ENCODE measurements at places on chromosomes 11 and 22.

- DNase-seq = peak; percentile 65
Observed at GRCh38 chr11:12189543-12190235, 79.3 kb downstream of the MICAL2 start.

DNA sequence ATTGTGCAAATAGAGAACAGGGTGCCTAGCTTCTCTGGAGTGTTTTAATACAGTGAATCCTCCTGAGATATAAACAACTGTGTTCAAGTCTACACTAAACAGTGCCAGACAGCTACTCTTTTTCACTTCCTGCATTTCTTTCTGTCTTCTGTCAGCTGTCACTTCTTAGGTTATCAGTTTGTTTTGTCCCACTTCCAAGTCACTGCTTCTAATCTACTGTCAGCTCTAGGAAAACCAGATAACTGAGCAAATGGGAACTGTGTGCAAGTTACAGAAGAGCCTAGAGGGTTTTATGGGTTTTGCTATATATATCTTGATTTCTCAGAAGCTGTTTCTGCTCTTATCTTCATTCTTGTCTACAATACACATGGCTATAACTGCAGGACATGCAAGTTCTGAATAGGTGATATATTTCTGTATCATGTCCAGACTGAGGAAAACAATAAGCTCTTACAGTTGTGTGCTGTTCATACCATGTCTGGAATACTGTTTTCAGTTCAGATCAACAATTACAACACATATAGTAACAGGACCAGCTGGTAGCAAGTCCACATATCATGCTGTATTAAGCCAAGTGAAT is 5.8 kb downstream of the PITPNB start:
- no peak for DNase-seq

- DNase-seq = no peak
Observed at GRCh38 chr22:17012267-17012666, 4.2 kb upstream of the GAB4 start.

GRCh38 chr11:75966537-75967287 is 151.7 kb downstream of the UVRAG start:
- DNase-seq = no peak

DNA sequence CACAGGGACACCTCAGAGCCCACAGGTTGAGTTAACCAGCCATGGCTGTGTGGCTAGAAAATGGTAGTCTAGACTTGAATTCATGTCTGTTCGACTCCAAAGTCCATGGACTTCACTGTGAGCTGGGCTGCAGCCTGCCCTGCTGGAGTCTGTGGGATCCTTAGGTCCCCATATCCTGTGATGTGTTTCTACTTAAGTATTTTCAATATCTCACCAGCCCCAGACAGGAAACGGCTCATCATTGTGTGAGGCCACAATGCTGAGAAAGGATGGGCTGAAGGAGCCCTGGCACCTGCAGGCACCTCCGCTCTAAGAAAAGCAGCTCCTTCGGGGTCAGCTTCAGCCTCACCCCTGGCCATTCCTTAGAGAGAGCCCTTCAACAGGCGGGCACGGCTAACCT is 93.1 kb downstream of the NAT10 start:
- DNase-seq = peak; percentile 3

DNA sequence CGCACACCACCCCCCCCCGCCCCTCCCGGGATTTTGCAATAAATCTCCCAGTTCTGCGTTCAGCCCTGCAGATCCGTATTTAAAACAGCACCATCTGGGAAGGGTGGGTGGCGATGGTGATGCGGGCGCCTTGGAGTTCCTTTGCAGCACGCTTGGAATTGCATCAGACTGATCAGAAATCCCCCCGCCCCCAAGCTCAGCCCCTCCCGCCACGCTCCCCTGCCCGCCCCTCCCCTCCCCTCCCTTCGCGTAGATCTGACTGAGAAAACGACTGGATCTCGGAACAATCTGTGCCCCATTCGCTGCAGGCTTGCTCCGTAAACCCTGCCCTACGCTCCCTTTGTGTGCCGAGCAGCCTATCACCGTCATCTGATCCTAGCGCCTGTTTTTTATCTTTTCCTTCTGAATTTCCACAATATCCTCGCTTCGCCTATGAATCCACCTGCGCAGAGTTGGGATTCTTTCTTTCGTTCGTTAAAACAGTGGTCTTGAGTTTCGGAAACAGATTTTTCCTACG is 18.1 kb upstream of the BDNF start:
- no peak for DNase-seq

- no peak for DNase-seq
Observed at GRCh38 chr11:79236541-79236971, 204.3 kb downstream of the TENM4 start.

- no peak for DNase-seq
Observed at GRCh38 chr11:104191124-104191523, 27.2 kb upstream of the PDGFD start.

DNA sequence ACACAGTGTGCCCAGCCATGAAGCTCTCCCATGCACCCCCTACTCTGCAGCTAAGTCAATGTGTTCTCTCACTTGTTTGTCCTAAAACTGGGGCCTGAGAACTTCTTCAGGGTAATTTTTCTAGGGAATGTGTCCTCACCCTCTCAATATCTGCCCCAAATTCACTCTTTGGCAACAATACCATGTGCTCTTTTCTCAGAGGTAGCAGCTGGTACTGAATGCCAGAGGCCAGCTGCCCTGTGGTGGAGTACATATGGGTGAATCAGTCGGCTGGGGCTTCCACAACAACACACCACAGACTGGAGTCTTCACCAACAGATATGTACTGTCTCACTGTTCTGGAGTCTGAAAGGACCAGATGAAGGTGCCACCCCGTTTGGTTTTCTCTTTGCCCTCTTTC is 97.7 kb upstream of the TOP3B start:
- DNase-seq = no peak

DNA sequence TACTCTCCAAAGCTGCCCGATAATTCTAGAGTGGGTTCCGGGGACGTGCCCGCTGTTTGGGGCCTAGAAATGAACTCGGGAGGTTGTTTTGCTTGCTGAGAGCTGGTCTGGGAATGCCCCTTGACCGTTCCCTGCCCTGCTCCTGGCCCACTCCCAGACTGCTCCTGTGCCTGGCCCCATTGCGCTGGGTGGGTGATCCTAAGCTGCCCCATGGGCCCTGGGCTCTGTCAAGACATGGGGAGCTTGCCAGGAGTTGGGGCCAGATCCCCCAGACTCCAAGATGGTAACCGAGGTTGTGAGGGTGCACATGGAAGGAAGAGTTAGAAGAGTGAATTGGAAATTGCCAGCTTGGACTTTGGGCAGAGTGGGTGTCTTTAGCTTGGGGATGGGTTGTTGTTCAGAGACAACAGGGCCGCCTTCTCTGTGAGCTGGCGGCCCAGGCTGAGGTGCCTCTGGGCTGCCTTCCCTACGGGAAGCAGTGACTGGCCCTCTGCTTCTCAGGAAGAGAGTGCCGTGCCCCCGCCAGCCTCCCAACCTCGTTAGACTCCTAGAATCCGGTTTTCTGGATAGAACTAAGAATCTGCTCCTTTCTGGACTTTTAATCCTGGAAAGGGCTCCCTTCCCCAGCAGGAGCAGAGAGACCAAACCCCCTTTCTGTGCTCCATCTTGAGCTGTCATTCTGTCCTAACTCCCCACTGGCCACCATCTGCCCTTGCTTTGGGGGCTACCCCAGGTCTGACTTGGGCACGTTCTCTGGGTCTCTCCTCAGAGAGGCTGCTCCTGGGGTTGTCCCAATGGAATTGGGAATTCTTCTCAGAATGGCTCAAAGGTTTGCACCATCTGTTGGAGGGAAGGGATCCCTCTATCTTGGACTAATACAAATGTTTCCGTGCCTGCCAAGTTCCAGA is 1.8 kb downstream of the ST3GAL4 start:
- DNase-seq = no peak

DNA sequence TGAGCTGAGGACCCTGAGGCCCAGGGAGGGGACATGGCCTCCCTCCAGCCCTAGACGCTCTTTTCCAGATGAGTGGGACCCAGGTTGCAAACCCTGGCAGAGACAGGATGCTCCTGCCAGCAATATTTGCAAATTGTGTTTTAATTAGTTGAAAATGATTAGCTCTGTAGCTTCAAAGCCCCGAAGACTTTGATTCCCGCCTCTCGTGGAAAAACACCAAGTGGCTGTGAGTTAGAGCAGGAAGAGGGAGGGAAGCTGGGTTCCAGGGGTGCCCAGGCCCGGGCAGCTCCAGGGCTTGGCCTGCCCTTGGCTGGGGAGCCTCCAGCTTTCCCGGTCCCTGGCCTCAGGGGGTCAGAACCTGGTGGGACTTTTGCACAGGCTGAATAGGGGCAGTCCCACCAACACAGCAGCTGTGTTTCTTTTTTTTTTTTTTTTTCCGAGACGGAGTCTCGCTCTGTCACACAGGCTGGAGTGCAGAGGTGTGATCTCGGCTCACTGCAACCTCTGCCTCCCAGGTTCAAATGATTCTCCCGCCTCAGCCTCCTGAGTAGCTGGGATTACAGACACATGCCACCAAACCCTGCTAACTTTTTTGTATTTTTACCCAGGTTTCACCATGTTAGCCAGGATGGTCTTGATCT is 101.6 kb upstream of the RTL6 start:
- DNase-seq = no peak

GRCh38 chr11:35142481-35143075 is 3.6 kb downstream of the CD44 start:
- DNase-seq = peak; percentile 71

DNA sequence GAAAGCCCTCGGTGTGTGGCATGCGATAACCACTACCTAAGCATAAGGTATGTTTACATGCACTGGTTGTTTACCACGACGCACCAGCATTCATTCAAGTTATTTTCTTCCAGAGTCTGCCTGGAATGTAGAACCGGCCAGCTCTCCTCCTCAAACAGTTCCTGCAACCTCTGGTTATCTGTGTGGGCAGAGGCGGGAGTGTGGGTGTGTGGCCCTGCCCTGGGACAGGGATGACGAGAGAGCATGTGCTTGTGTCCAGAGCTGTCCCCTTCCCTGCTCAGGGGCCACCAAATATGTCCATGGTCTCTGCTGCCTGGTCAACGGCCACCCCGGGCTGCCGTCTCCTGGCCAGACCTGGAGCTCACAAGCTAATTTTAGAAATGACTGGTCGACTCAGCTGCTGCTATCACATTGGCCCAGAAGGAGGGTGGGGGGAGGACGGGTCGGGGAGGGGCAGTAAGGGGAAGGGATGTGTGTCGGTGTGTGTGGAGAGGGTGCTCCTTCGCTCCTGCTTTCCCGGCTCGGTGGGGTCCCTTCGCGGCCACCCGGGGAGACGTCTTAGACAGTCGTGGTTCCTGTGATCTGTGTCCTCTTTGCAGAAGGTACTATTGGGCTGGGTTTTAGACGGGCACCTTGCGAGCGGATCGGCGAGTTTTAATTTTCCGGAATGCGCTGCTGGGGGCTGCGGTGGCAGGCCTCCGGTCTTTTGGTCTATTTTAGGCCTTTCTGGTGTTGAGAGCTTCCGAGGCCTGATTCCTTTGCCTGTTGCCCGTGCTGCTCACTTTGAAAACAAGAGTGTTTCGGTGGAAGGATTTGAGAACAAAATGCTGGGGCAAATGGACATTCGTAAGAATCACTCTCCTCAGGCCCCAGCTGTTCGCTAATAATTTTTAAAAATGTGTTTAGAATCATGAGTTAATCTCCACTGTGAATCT is at the start of gene MYO18B:
Gene MYO18B (plus strand): TSS at position 497 of the 935 bp plus-strand sequence. CDS start 18,905 bp downstream, outside the sequence.
- no peak for DNase-seq

GRCh38 chr11:94129512-94130297 is 1.1 kb downstream of the PANX1 start:
- peak; percentile 20 for DNase-seq

DNA sequence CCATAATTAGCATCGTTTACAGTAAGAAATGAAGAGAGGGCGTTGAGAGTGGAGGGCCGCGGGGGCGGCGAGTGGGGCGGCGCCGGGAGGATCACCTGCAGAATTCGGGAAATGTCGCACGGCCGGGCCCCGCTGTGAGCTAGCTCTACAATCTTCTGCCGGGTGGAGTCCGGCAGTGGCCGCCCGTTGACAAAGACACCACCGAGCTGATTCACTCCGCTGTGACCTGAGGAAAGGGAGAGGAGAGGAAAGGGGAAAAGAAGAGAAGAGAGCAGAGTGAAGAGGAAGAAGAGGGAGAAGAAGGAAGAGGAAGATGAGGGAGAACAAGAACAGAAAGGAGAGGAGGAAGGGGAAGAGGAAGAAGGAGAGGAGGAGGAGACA is 8.5 kb downstream of the PAX6 start:
- no peak for DNase-seq

GRCh38 chr22:48310289-48310688 is 1517.4 kb downstream of the BRD1 start:
- DNase-seq = no peak

DNA sequence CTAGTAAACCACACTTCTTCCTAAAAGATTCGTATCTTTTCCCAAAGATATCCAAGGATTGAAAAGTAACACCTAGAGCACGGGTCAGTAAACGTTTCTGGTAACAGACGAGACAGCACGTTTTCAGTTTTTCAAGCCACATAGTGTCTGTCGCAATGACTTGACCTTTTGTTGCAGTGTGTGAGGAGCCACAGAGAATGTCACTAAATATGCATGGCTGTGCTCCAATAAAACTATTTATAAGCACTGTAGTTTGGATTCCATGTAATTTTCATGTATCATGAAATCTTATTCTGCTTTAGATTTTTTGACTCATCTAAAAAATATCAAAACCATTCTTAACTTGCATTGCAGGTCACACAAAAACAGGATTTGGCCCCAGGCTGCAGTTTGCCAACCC is 18.3 kb upstream of the MICAL3 start:
- DNase-seq = no peak

GRCh38 chr22:45996241-45997076 is 19.5 kb upstream of the WNT7B start:
- no peak for DNase-seq

DNA sequence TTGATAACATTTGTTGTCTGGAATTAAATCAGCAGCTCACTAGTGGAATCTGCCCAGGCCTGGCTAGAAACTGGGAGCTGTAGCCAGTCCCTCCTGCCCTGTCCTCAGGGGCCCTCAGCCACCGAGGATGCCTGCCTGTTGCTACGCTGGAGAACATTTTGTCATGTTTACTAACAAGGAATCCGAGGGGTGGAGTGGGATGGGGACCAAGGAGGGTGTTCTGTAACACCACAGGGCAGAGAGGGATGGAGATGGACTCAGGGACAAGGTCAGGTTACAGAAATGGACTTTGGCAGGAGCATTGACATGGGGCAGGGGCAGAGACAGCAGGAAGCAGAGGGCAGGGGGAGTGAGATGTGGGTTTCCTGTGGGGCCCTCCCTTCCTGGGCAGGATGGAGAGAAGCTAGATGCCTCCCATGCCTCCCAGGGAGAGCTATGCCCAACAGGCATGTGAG is 45.8 kb upstream of the AMPD3 start:
- DNase-seq = no peak

DNA sequence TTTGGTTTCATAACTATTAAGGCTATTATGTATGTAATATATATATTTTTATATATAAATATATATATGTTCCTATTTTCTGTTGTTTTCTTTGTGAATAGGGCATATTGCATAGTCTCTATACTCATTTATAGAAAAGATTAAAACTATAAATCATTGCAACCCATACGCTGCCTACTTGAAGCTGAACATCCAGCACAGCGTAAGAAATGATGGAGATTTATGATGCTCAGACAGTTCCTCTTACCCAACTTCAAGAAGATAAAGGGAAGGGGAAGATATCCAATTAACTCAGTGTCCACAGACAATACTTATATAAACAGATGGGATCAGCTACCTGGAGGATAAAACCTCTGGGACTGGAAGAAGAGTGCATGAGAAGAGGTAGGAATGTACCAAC is 791.7 kb downstream of the FAM181B start:
- DNase-seq = no peak
